ENCODE measurements at places on chromosomes 2 and 18.
A peak's percentile ranks its signal among the peaks of the same experiment; 100 is the strongest.

- DNase-seq, result no peak
Measured at GRCh38 chr18:78169174-78169864, 810.3 kb upstream of the SALL3 start.

DNA sequence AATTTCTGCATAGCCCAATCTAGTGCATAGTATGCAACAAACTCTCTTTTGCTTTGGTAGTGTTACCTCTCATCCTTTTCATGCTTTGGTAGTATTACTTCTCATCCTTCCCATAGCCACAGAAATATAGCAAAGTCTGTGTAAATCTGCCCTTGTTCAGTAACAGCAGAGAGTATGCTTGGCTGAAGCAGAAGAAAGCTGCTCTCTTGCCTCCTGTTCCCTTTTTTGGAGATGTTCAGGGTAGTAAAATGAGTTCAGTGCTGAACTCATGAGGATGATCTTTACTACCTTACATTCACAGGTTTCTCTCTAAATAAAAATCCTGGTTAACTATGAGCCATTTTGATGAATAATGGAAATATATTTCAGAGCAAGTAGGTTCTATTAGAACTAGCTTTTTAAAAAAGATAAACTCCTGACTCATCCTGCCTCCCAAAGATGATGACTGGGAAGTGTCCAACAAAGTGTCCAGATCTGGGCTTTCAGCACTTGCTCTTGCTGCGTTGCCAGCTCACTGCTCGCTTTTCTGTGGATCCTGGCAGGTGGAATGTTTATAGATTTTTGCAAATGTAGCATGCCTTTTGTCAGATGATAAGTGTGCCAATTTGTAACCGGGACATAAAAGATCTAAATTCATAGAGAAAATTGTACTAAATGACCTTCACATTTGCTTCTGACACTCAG, 29.4 kb upstream of the CHMP3 start:
- DNase-seq, result no peak

- no peak for DNase-seq
Measured at GRCh38 chr18:35041815-35042387, 688 bp downstream of the MAPRE2 start.

DNA sequence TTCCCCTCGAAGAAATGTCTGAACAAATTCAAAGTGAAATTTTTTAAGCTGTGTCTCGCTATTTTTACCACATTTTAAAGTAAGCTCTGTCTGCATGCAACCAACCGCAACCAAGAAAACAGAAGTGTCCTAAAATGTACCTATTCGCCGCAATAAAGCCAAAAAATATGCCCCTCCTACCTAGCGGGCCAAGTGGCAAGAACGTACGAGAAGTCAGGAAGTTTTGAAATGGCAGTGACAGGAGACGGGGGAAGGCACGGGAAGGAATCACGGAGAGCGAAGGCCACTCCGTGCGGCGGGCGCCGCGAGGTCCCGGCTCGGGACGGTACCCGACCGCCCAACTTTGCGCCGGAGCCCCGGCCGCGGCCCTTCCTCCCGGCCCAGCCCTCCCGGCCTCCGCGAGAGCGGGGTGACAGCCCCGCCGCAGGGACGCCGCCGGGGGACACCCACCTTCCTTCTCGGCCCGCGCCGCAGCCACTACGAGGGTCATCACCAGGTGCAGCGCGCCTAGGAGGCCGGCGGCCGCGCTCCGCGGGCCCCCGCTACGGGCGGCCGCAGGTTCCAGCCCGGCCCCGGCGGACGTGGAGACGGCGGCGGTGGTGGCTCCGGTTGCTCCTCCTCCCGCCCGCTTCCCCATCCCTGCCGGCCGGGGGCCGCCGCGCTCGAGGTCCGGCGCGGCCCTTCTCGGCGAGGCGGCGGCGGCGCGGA, 568 bp downstream of the TMEM131 start:
- peak; percentile 74 for DNase-seq

Measured in nephron progenitor cell (in vitro differentiated cells).